ENCODE measurements at places on chromosomes 3 and 15.

DNA sequence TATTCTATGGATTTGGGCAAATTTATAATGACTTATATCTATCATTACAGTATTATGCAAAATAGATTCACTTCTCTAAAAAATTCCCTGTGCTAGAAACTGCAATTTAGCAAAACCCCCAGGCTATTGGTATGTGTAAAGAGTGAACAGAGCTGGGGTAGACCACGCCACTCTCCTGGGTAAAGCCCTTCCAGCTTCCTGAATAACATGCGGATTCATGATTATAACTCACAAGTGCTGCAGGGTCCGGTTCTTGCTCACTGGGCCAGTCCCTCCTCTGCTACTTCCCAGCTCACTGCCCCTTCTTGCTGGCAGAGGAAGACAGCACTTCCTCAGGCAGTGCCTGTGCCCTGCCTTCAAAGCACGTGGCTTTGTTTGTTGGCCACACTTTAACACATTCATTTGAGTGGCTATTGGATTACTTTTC, 4.1 kb downstream of the CD80 start:
- DNase-seq: no peak

DNA sequence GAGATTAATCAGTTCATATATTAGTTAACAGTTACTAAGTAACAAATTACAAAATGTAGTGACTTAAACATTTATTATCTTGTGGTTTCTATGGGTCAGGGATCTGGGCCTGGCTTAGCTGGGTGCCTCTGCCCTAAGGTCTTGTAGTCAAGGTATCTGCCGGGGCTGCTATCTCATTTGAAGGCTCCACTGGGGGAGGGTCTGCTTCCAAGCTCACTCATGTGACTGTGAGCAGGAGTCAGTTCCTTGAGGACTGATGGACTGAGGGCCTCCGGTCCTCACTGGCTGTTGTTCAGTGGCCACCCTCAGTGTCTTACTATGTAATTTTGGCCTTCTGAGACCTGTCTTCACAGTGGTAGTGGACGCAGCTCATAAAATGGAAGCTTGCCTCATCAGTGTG, 135.9 kb upstream of the PLXNA1 start:
- no peak for DNase-seq

GRCh38 chr3:74523811-74524210, 90.6 kb downstream of the CNTN3 start:
- DNase-seq: no peak

DNA sequence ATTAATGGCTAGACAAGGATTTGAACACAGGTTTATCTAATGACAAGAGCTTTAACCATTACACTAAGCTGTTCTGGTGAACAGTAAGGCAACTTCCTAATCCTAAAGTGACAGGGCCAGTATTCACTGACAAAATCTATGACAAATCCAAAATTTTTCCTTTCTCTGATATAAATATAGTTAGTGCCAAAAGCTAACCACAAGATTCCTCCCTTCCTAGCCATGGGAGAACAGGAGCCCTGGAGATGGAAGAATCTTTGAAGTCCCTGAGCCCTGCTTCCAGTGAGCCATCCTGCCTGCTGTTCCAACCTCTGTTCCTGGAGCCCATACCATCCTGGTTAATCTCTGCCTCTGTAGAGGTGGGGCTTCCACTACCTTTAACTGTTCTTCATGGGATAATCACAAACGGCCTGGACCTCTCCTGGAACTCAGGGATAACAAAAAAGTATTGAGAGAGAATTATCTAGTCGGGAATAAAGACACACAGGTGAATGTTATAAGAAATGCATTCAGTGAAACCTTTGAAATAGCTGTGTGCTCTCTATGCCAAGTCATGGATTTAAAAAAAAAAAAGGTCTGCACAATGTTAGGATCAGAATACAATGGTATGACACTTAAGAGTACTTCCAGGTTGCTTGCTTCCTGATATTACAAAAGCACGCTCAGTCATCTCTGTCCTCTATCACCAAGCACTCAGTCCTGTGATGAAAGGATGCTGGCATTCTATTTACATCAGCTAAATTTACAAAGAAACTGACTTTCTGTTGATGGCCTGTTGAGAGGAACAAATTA, 235.8 kb downstream of the SUCLG2 start:
- no peak for DNase-seq
